ENCODE measurements at places on chromosomes 13 and 19.

DNA sequence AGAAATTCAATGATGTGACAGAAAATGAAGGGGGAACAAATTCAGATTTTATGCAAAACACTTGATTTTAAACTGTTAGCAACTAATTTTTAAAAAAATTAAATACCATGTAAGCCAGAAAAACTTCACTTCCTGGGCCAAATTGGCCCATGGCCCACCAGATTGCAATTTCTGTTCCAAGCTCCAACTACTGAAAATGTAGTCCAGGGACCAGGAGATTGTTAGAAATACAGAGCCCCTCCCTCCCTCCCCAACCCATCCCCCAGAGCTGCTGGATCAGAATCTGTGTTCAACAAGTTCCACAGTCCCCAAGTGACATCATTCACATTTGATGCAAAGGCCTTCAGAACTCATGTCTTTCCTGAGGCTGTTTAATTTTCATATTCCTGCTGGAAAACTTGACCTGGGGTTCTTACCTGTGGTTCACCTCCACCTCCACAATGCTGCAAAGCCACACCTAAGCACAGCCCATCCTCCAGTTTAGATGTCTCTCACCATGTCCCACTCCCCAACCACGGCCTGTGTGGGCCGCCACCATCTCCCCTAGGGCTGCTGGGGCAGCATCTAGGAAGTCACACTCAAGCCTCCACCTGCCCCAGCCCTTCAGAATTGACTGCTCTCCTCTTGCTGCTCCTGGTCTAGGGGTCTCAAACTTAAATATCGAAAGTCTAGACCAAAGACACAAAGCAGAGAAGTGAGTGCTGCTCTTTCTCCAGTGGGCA is 482.0 kb downstream of the UQCRFS1 start:
- DNase-seq, result no peak

DNA sequence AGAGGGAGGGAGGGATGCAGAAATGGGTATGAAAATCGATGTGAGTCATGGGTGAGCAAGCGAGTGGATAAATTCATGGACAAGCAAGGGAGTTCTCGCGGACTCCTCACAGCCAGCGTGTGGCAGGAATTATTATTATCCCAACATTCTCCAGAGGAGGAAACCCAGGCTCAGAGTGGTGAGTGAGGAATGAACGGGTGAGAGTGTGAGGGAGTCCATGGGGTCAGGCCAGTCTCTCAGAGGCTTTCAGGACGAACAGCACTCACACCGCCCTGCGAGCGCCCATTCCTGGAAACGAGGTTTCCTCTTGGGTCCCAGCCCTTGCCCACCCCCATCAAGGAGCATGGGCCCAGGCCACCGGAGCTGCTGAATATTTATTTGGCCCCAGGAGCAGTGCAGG is 6.3 kb upstream of the DNAAF3 start:
- no peak for DNase-seq

GRCh38 chr13:72648513-72649065 is 78.8 kb downstream of the MZT1 start:
- DNase-seq, result no peak

GRCh38 chr19:2866495-2867024 is 575 bp upstream of the ZNF556 start:
- DNase-seq, result no peak

DNA sequence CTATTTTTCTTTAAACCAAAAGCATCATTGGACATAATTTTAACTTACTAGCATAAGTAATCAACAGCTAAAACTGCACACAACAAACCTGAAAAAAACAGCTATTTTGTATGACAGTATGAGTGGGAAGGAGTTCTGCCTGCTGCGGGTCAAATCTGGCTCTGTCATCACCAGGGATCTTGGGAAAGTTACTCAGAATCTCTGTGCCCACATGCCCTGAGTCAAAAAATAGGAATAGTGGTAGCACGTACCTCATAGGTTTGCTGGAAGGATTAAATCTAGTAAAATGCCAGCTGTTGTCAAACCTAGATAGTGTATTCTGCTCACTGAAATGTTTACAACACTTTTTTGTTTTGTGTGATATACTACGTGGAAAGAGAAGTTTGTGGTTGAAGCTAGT is 1.1 kb downstream of the CLN5 start:
- no peak for DNase-seq

- no peak for DNase-seq
Measured at GRCh38 chr19:7926021-7926726, at the start of gene CTXN1. TSS of gene CTXN1 (minus strand) at chr19:7926135. CDS start at chr19:7925538, 597 bp downstream.

All from glomerular endothelial cell (primary cell).